ENCODE measurements at places on chromosomes 16 and 17. TPM values are rescaled to one million over a fixed set of nuclear protein-coding genes. Genes with fewer than 3 reads are reported as not detected.

- DNase-seq, result peak; percentile 80
Measured at GRCh38 chr16:68445458-68445857, 2.9 kb downstream of the SMPD3 start.

DNA sequence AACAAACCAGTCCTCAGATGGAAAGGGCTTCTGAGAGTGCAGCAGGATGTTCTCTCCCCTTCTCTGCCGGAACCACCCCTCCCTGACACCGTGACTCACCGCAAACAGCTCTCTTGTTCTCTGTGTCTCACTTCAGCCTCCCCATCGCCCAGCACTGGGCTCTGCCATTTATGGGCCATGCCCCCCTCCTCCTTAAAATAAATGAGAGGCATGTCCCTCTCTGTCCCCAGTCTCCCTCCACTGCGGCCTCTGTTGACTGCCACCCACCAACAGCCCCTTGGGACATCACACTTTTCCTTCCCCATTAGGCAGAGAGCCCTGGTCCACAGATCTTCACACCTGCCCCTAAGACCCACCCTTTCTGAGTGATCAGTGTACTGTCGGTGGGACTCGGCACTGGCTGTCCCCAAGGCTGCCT lies 6.3 kb downstream of the CCDC102A start:
- peak; percentile 69 for DNase-seq

DNA sequence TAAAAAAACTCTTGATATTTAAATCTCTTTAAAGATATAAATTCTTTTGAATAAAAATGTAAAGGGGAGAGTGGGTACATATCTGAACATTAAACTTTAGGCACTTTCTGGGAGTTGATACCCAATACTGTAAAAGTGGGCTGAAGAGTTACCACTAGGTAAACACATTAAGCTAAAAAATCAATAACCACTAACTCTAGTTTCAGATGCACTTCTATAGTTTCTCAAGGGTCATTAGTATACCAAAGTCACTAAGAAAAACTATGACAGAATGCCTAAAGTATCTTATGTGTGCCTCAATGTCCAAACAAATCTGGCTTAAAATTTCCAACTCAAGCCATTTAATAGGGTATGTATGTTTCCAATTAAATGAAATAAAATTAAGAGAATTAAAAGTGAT lies 13.1 kb upstream of the CFDP1 start:
- no peak for DNase-seq

DNA sequence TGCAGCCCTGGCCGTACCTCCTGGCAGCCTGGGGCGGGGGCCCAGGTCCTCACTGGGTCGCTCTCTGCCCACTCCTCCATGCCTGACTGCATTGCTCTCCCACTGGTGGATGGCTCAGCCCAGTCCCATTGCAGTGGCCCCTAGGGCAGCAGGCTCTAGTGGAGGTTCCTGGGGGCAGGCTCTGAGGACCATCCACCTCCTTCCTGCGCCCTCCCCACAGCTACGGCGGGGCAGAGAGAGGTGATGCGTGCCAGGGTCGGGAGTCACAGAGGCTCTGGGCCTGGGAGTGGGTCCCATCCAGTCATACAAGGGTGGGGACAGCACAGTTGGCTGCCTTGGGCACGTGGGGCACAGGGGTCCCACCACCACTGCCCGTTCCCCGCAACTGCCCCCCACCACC lies 44.0 kb upstream of the CLEC19A start:
- DNase-seq, result no peak

GRCh38 chr17:68184816-68185436 lies 62.9 kb upstream of the AMZ2 start:
- no peak for DNase-seq

- DNase-seq, result peak; percentile 28
Measured at GRCh38 chr17:76593384-76593826, 7.7 kb upstream of the ST6GALNAC2 start.

DNA sequence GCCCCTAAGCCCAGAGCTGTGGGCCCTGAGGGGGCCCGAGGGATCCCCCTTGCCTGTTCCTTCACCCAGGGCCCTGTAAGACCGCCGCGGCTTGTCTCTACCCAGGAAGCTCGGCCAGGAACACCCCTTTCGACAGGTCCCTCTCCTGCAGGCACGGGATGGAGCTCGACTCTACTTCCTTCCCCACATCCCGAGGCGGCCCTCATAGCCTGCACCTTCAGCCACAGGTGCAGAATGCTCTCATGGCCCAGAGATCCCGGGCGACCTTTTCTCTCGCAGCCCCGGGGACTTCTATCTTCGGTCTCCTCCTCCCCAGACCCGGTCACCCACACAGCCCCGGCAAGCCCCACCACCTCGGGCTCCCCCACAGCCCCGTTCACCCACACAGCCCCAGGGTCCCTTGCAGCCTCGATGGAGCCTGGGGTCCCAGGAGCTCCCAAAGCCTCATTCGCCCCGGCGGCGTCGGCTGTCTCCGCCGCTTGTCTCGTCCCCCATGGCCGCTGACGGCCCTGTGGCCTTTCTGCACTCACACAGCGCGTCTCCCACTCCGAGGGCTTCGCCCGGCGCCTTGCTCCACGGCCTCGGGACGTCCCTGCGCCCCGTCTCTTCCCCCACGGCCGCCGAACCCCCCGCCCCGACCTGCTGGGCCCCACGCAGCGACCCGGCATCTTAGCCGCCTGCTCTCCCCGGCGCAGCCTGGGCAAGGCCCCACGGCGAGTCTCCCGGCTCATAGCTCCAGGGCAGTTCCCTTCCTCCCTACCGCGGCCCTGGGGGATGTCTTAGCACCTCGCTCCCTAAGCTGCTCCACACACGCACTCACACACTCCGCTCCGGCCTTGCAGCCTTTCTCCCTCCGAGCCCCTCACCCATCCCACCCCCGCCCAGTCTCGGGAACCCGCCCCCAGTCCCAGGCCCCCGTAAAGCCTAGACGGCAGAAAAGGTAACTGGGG lies 650 bp downstream of the KIAA0753 start:
- peak; percentile 78 for DNase-seq

GRCh38 chr16:82005027-82005830 lies 6.0 kb downstream of the SDR42E1 start:
- DNase-seq, result no peak

GRCh38 chr17:77018504-77018903 lies 122.3 kb upstream of the SEC14L1 start:
- DNase-seq, result no peak

Gene KLHL11
- total RNA-seq, result 14.7 TPM

Gene NKD1
- total RNA-seq, result 1.2 TPM

- DNase-seq, result peak; percentile 38
Measured at GRCh38 chr17:80848449-80849102, 143.1 kb upstream of the CHMP6 start.

GRCh38 chr17:3506054-3506453 lies 30.3 kb downstream of the ASPA start:
- no peak for DNase-seq
